Mammary microvascular endothelial cell (primary cell): ENCODE measurements at places on chromosomes 11 and 22. TPM values are rescaled to one million over a fixed set of nuclear protein-coding genes. Genes with fewer than 3 reads are reported as not detected.

SCGB1D2 gene
- total RNA-seq, result not detected in 2 replicates

OR4D5 gene
- not detected in 2 replicates for total RNA-seq

VSIG2 gene
- 0.07 and 0.44 TPM in 2 replicates for total RNA-seq

P4HA3 gene
- total RNA-seq, result 5.7 and 7.3 TPM in 2 replicates

NRIP3 gene
- 8.2 and 9.2 TPM in 2 replicates for total RNA-seq

DESI1 gene
- total RNA-seq, result 49.4 and 53.1 TPM in 2 replicates

OR9G1 gene
- total RNA-seq, result not detected in 2 replicates

KRTAP5-9 gene
- total RNA-seq, result 0.20 TPM in 1 of 2 replicates, not detected in the other

CRYBA4 gene
- total RNA-seq, result not detected in 2 replicates

APOL5 gene
- not detected in 2 replicates for total RNA-seq

DGCR6 gene
- total RNA-seq, result 0.10 and 0.27 TPM in 2 replicates
